ENCODE measurements at places on chromosomes 11 and 22.

GRCh38 chr11:8604078-8604723, 10.2 kb upstream of the STK33 start:
- DNase-seq: no peak

- no peak for DNase-seq
Observed at GRCh38 chr22:37379722-37380121, 47.6 kb downstream of the ELFN2 start.

DNA sequence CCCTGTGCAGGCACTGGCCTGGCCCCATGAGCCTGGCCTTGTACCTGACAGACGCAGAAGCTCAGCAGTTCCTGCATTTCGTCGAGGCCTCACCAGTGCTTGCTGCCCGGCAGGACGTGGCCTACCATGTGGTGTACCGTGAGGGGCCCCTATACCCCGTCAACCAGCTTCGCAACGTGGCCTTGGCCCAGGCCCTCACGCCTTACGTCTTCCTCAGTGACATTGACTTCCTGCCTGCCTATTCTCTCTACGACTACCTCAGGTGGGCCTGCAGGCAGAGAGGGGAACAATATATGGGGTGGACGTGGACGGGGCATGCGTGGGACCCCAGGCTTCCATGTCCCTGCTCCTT, 4.9 kb downstream of the LARGE2 start:
- DNase-seq: no peak

- no peak for DNase-seq
Observed at GRCh38 chr22:36281781-36282327, 28.9 kb downstream of the APOL1 start.

DNA sequence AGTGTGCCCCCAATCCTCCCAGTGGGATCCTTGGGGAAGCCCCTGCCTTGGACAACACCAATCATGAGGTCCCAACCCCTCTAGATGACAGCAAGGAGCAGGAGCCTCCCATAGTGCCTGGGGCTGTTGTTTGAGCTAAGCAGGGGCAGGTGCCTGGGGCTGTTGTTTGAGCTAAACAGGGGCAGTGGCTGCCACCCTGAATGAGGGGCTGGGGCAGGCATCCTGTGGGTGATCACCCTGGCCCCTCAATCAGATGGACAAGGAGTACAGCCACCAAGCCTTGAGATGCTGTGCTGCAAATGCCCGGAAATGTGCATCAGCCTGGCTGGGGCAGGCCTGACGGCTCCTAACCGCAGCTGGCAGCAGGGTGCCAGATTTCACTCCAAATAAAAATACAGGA, 66.7 kb downstream of the MYEOV start:
- DNase-seq: peak; percentile 3

GRCh38 chr11:113105592-113105991, 144.4 kb downstream of the NCAM1 start:
- no peak for DNase-seq

DNA sequence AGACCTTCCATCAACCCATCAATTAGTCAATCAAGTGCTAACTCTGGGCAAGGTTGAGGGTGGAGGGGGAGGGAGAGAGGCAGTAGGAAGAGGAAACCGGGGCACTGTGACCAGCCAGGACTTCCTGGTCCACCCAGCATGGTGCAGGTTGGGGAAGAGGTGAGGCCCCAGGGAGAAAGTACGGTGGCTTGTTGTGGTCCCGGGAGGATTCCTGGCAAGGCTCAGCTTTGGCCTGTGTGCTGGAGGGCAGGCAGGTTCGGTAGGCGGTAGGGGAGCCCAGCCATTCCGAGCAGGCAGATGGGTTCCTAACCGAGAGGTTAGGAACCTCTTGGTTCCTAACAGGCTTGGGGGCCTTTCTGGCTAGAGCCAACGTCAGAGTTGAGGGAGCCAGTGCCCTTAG, 10.8 kb downstream of the ST14 start:
- no peak for DNase-seq

- DNase-seq: peak; percentile 87
Observed at GRCh38 chr11:6646071-6646470, 9.5 kb downstream of the DCHS1 start.

- no peak for DNase-seq
Observed at GRCh38 chr11:20488352-20488751, 100.8 kb downstream of the PRMT3 start.

- no peak for DNase-seq
Observed at GRCh38 chr11:74168838-74169237, 2.0 kb downstream of the C2CD3 start.

GRCh38 chr22:36840106-36840505, 20.7 kb upstream of the NCF4 start:
- no peak for DNase-seq

DNA sequence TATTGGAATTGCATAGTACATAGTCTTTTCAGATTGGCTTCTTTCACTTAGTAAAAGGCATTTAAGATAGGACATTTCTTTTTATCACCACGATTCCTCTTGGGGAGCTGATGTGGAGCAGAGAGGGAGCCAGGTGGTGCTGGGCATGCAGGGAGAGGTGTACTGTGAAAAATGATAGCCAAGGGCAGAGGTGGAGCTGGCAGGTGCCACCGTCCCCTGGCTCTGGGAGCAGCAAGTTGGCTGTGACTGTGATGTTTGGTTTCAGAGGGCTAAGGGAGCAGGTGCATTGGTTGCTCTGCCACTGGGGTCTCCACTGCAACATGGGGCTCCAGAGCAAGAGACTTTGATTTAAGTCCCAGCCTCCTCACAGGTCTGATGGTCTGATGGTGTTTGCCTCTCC, 16.5 kb downstream of the SGSM1 start:
- DNase-seq: no peak

DNA sequence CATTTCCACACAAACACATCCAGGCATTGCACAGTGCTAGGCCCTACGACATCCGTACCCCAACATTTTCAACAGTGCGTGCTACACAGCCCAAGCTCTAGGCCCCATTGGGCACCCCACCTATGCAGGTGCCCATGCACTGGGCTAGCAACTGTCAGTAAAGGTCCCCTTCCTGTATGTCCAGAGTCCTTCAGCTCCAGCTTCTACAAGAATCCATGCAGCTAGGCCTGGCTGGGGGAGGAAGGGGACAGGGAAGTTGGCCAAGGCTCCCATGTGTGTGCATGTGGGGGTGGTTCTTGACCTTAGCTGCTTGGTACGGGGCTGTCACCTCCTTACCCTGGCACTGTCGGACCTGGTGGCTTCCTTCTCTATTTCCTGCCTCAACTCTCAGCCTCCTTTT, 1.3 kb downstream of the B3GAT1 start:
- no peak for DNase-seq

GRCh38 chr11:42812361-42812760, 499.4 kb upstream of the API5 start:
- DNase-seq: no peak

DNA sequence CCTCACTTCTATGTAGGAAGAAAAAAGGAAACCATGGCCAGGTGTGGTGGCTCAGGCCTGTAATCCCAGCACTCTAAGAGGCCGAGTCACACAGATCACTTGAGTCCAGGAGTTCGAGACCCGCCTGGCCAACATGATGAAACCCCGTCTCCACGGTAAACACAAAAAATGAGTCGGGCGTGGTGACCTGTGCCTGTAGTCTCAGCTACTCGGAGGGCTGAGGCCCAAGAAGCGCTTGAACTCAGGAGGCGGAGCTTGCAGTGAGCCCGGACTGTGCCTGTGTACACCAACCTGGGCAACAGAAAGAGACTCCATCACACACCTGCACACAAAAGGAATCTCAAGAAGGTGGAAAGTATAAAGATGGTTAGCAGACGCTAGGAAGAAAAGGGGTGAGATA, 17.7 kb downstream of the DEFB131B start:
- DNase-seq: no peak

DNA sequence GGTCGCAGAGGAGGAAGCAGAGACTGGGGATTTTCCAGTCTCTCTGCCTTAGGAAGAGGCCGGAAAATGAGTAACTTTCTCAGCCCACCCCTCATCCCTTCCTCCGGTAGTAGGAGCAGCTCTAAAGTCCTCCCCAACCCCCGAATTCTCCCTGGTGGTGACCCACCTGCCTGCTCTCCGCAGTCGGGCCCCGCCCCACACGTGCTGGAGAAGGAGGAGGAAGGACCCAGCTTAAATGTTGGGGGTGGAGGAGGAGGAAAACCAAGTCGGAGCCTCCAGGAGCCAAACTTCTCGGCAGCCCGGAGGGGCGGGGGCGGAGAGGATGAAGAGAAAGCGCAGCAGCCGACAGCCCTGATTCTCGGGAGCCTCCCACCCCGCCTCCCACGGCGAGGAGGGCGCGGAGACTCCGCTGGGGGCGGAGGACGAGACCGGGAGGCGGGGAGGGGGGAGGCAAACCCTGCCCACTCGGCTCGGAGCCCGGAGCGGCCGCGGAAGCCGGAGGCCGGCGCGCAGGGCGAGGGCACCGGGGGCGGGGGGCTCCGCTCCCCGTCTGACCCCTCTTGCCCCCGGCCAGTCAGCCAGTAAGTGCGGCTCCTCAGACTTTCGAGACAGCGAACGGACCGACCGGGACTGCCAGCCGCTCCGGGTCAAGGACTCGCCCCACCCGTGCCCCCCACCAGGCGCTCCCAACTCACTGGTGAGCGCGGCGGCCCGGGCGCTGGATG, at the start of gene TPBGL:
TSS of gene TPBGL (plus strand) at position 464 of the 725 bp plus-strand sequence. CDS start 276 bp downstream, outside the sequence.
- DNase-seq: peak; percentile 40
